Activated CD8-positive, alpha-beta memory T cell treated with anti-CD3 and anti-CD28 coated beads for 48 hours (primary cell): ENCODE measurements at places on chromosomes 12 and 14.

DNA sequence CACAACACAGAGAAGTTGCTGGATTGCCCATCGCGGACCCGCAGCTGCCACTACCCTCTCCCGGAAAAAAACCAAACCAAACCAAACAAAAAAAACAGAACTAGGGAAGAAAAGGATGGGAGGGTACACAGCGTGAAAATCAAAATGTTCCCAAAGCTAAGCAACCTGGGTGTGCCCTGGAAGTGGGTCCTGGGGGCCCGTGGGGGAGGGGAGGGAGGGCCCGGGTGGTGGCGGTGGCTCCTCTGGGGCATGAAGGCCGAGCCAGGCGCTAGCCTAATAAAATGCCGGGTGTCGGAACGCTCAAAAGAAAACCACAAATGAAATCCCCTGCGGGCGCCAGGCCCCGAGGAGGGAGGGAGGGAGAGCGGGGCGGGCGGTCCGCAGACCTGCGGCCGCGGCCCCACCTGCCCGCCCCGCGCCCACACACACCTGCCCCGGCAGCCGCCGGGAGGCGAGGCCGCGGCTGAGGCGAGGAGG is 787 bp downstream of the HECTD4 start:
- no peak for DNase-seq

DNA sequence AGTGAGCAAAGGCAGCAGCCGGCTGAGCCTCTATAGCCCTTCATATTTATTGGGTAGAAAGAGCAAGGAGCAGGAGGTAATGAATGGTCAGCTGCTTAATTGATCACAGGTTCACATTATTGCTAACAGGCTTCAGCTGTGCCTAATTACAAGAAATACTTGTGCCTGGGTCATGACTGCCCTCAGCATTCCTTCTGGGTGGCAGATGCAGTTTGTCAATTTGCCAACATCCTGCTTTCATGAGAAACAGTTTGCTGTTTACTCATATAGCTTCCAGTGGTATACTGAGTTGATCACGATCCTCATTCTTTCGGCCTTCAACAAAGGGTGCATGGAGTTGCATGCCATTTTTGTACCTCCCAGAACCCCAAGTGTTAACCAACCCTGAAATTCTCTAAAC is 81.0 kb upstream of the PLEKHG7 start:
- no peak for DNase-seq

DNA sequence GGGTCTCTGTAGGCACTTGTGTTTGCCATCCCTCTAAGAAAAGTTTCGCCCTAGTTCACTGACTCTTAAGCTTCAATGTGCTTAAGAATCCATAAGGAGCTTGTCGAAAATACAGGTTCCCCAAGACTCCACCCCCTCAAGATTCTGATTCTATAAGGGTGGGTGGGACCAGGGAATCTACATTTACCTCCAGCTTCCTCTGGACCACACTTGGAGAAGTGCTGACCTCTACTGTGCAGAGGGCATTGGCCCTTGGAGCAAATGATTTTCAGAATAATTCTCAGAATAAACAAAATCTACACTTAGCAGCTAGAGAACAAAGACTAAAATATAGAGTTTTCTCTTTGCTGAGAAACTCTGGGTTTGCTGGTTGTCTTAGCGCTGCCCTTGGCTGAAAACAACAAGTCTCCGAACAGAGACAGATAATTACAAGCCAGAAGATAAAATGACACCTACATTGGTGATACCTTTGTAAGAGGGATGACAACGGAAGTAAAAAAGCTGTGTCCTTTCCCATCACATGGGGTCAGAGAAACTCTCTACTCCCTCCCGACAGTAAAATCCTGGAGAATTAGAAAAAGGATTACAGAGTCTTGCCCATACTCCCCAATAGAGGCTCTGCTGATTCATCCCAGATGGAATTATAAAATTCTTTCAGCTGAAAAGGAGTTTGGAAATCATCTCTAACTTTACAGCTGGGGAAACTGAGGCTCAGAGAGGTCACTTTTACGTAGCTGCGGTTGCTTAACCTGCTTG is 4.8 kb downstream of the TGFB3 start:
- no peak for DNase-seq

GRCh38 chr14:72543341-72543740 is 350.6 kb downstream of the DPF3 start:
- no peak for DNase-seq

- DNase-seq, result peak; percentile 17
These were observed 491 bp downstream of the WDR20 start for GRCh38 chr14:102140027-102140749.

DNA sequence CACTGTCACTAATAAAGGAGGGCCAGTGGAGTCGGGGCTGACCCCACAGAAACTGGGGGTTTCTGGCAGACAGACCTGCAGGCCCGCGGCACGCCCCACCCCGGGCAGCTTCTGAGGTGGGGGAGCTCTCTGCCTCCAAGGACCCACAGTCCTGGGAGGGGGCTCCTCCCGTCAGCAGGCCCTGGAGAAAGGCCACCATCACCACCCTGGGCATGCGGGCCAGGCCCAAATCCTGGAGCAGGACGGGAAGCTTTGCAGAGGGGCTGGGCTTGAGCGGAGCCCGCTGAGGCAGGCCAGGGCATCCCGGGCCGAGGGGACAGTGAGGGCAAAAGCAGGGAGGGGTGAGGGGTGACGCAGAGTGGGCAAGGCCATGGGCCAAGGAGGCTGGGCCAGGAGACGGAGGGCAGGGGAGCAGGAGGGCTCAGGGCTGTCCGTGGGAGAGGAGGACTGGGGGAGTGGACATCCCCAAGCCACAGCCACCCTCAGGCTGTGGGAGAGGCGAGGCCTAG is 11.1 kb upstream of the GPR132 start:
- DNase-seq, result no peak

- DNase-seq, result peak; percentile 64
These were observed 1352.9 kb downstream of the TMEM121 start for GRCh38 chr14:106879241-106879640.

DNA sequence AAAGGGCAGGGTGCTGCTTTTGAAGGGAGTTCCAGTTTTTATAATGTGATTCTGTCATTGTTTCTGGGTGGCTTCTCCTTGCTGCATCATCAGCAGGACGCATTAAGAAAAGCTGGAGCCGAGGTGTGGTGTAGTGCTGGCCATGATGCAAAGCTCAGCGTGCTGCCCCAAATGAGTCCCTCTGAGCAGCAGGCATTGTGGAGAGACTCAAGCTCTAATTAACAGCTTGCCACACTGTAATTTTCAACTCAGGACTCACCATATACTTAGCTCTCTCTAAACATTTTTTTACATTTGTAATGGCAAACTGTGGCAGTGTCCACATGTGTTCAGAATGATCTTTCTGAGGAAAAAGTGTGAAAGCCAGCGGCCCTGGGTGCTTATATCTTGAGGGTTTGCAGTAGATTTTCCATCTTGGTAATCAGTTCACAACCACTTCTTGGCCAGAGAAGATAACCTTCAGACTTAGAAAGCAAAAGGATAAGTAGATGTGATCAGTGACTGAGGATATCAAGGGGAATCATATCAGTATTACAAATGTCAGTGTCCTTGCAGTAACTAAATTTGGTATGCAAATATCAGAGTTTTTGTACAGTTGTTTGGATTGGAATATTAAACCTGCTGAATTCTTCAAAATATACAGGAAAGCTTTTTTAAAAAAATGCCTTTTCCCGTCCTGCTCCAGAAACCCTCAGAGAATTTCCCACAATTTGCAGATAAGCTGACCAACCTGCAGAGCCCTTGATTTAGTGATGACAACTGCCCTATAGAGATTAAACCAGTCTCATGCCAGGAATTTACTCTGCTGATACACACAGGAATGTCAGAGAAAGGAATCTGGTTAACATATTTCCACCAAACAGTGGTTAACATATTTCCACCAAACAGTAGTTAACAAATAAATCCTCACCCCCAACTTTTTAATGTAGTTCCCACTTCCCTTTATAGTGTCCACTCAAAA is 63.6 kb downstream of the DAAM1 start:
- no peak for DNase-seq

DNA sequence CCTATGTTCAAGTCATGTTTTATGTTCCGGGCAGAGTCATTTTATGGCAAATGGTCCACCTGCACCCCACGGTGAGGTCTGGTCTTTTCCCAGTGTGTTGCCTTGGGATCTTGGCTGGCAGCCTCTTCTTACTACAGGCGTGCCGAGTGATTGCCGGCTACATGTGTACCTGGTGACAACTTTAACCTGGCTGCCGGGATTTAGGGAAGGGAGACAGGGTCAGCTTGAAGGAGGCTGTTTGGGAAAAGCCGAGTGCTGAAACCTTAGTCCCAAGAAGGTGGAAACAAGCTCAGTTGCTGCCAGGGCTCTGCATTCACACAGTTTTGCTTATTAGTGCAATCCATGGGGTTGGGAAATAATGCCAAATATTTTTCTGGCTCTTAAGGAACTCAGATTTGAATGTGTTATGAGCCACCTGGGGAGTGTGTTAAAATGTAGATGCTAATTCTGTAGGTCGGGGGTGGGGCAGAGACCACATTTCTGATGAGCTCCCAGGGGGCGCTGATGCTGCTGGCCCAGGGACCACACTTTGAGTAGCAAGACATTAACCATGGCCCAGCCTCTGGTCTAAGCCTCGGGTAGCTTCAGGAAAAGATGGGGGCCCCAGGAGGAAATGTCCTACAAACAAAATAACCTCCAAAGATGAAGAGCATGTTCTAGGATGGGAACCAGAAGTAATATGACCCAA is 179.6 kb downstream of the TBX5 start:
- DNase-seq, result no peak

DNA sequence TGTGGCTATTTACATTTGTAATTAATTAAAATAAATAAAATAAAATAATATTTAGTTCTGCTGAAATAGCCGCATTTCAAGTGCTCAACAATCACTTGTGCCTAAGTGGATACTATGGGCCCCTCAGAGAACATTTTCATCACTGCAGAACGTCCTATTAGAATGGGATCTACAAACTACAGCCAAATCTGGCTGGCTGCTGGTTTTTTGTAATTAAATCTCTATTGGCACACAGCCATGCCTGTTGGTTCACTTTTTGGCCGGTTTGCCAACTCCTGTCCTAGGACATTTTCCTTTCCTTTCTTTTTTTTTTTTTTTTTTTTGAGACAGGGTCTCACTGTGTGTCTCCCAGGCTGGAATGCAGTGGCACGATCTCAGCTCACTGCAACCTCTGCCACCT is 9.8 kb downstream of the CCDC63 start:
- DNase-seq, result no peak

DNA sequence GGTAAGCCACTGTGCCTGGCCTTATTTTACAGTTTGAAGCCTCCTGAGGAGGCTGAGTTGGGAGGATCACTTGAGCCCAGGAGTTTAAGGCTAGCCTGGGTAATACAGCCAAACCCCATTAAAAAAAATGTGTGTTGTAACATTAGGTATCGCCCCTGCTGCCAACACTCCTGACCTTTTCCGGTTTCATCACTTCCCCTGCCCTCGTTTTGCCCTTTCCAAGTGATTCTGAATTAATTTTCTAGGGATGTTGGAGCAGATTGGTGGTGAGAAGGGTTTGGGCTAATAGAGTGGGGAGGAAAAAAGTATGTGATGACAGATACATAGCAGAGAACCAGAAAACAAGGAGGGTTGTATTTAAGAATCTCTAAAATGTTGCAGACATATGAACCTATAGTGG is 25.6 kb upstream of the C12orf71 start:
- no peak for DNase-seq

GRCh38 chr12:53578783-53579182 is 47.4 kb downstream of the ATF7 start:
- DNase-seq, result no peak

GRCh38 chr12:51905471-51906429 is 1.6 kb upstream of the ACVRL1 start:
- no peak for DNase-seq

DNA sequence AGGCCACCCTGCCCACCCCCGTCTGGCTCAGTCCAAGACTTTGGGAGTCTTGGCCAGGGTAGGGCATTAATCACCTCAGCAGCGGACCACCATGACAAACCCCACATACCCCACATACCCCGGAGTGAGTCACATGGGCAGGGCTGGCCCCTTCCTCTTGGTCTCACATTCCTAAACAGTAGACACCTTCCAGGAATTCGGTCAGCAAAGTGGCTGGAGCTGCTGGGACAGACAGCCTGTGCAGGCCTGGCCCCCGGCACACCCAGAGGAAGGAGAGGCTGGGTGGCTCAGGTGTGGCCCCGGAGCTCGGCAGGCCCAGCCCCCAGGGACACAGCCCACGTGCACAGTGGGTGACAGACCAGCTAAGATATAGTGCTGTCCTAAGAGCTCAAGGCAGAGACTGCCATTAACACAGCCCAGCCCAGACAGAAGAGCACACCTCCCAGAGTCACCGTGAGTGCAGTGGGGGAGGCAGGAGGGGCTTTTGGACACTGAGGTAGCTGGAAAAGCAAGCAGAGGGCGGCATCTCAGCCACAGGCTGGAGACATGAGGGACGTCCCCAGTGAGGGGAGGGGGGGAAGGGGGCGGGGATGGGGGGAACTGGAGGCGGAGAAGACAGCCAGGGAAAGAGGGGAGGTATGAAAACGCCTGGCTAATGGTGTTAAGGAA is 24.0 kb downstream of the CCDC85C start:
- no peak for DNase-seq

DNA sequence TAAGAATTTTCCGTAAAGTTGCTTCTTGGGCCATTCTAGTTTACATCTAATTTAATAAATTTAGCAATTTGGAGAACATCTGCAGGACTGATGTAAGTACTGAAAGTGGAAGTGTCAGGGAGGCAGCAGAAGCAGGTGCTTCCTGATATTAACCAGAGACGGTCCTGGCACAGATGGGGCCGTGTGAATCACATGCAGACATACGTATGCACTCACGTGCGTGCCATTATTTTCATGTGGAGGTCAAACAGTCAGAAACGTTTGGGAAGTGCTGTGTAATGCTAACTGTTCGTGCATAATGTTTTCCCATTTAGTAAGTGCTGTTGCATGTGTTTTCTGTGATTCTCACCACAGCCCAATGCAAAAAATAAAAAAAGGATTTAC is 87.8 kb upstream of the DYNC1H1 start:
- peak; percentile 48 for DNase-seq

DNA sequence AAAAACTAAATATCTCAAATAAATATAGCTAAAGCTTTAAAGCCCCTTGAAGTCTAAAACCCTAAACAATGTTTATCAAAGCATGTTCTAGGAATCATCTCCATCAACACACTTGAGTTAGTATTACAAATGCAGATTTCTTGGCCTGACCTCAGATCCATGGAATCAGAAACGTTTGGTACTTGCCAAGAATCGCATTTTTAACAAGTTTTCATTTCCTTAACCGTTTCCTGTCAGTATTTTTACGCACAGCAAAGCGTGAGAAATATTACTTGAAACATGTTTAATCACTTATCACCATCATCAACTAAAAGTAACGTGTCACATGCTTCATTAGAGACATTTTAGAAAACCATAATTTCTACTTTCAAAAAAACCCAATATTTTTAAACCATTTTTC is 9.7 kb downstream of the SLCO1C1 start:
- no peak for DNase-seq

GRCh38 chr14:77364146-77364545 is 12.7 kb downstream of the TMED8 start:
- no peak for DNase-seq

DNA sequence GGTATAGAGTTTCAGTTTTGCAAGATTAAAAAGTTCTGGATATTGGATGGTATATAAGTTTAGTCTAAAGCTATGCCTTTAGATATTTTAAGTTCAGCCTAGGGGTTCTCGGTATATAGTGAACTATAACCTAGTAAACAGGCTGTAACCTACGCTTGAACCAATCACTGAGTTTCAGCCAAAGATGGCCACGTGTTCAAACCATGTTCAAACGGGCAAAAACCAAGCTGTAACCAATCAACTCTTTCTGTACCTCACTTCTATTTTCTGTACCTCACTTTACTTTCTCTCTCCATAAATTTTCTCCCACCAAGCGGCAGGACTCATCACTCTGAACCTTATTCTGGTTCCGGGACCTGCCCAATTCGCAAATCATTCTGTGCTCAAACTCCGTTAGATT is 1.4 kb downstream of the TMBIM4 start:
- DNase-seq, result no peak
